ENCODE measurements at places on chromosomes 4 and X. TPM values are rescaled to one million over a fixed set of nuclear protein-coding genes. Genes with fewer than 3 reads are reported as not detected.

The S100G gene
- not detected for total RNA-seq

The USP27X gene
- 2.6 TPM for total RNA-seq

The SORCS2 gene
- total RNA-seq, result 1.7 TPM

The PITX2 gene
- total RNA-seq, result 4.2 TPM

The CFAP47 gene
- 0.17 TPM for total RNA-seq

The DDX53 gene
- total RNA-seq, result not detected

The RASL11B gene
- total RNA-seq, result 2.6 TPM

The RGN gene
- total RNA-seq, result 7.6 TPM

The CORIN gene
- 6.6 TPM for total RNA-seq

The CT47B1 gene
- not detected for total RNA-seq

The RPGR gene
- total RNA-seq, result 10.4 TPM

The ATRX gene
- total RNA-seq, result 77.3 TPM

The NDST3 gene
- total RNA-seq, result 0.17 TPM

The PPEF1 gene
- not detected for total RNA-seq

The SLC26A1 gene
- total RNA-seq, result 4.3 TPM

The CXCL3 gene
- total RNA-seq, result 0.52 TPM

The ZNF141 gene
- 18.8 TPM for total RNA-seq
